K562 (cell line): ENCODE measurements at places on chromosomes 6 and 20. TPM values are rescaled to one million over a fixed set of nuclear protein-coding genes. Genes with fewer than 3 reads are reported as not detected.

SLC22A7 gene
- not detected in 2 replicates for total RNA-seq

MOG gene
- not detected in 2 replicates for total RNA-seq

DEFB118 gene
- not detected in 2 replicates for total RNA-seq

MCUR1 gene
- total RNA-seq, result 60.2 and 62.6 TPM in 2 replicates

IMPG1 gene
- total RNA-seq, result not detected in 2 replicates

CCN5 gene
- total RNA-seq, result not detected in 2 replicates

GSS gene
- total RNA-seq, result 85.7 and 93.2 TPM in 2 replicates

HLA-DOA gene
- 0.07 TPM in 1 of 2 replicates, not detected in the other for total RNA-seq

VGLL2 gene
- not detected in 2 replicates for total RNA-seq

GCNT2 gene
- total RNA-seq, result 1.3 and 1.8 TPM in 2 replicates

COQ3 gene
- total RNA-seq, result 24.6 and 26.3 TPM in 2 replicates

OR12D3 gene
- total RNA-seq, result not detected in 2 replicates

SRSF12 gene
- total RNA-seq, result not detected in 2 replicates

GPLD1 gene
- 0.96 and 1.2 TPM in 2 replicates for total RNA-seq

FAM162B gene
- not detected in 2 replicates for total RNA-seq

SYCP2 gene
- total RNA-seq, result 0.64 and 1.5 TPM in 2 replicates

C6orf15 gene
- total RNA-seq, result not detected in 2 replicates

LY86 gene
- not detected in 2 replicates for total RNA-seq

ZNF391 gene
- 5.7 and 5.8 TPM in 2 replicates for total RNA-seq

IPCEF1 gene
- 0.02 and 0.18 TPM in 2 replicates for total RNA-seq
